Breast epithelium (tissue), 4 donors: ENCODE measurements at places on chromosomes 5 and 9. TPM values are rescaled to one million over a fixed set of nuclear protein-coding genes. Genes with fewer than 3 reads are reported as not detected.

Gene ACOT12
- total RNA-seq: not detected

Gene UGT3A2
- not detected for total RNA-seq

Gene PRRC2B
- total RNA-seq: 95.9 TPM

Gene TAS2R1
- not detected for total RNA-seq

Gene GCNT4
- total RNA-seq: 1.3 TPM

Gene SPINK13
- 0.48 TPM for total RNA-seq

Gene MAST4
- total RNA-seq: 50.1 TPM

Gene SLC22A5
- total RNA-seq: 23.3 TPM

Gene GFI1B
- total RNA-seq: not detected

Gene MEIKIN
- total RNA-seq: not detected

Gene PPP3R2
- total RNA-seq: not detected

Gene CNTNAP3
- 2.6 TPM for total RNA-seq

Gene FLT4
- 35.7 TPM for total RNA-seq

Gene PLPPR1
- 0.66 TPM for total RNA-seq

Gene MUSK
- not detected for total RNA-seq

Gene RFX3
- total RNA-seq: 13.8 TPM

Gene SV2C
- 1.3 TPM for total RNA-seq

Gene CCDC69
- 47.4 TPM for total RNA-seq

Gene PCDHB9
- total RNA-seq: 4.6 TPM

Gene SEMA5A
- total RNA-seq: 25.9 TPM

Gene LECT2
- not detected for total RNA-seq

Gene ANKRD18B
- not detected for total RNA-seq

Gene PKD2L2
- total RNA-seq: not detected

Gene GPR150
- not detected for total RNA-seq

Gene TEX48
- total RNA-seq: not detected

Gene TBC1D2
- 17.1 TPM for total RNA-seq

Gene CNTNAP3B
- total RNA-seq: 52.4 TPM

Gene P4HA2
- 21.8 TPM for total RNA-seq

Gene SOX30
- total RNA-seq: not detected

Gene NUTM2F
- total RNA-seq: not detected

Gene PCDHA1
- total RNA-seq: not detected

Gene PCDHGA4
- 6.4 TPM for total RNA-seq

Gene TARS1
- 64.2 TPM for total RNA-seq

Gene GNPDA1
- total RNA-seq: 38.3 TPM

Gene INSL6
- total RNA-seq: not detected

Gene ZFP2
- total RNA-seq: 2.1 TPM

Gene PHYHD1
- total RNA-seq: 44.8 TPM

Gene IFNA21
- not detected for total RNA-seq

Gene SLC6A7
- total RNA-seq: not detected

Gene NME5
- total RNA-seq: 1.9 TPM

Gene PRLR
- total RNA-seq: 28.8 TPM

Gene PCDHB11
- 4.6 TPM for total RNA-seq

Gene ARID3C
- total RNA-seq: 0.29 TPM

Gene TAF1L
- not detected for total RNA-seq

Gene GHR
- total RNA-seq: 26.5 TPM

Gene FOXD1
- 0.32 TPM for total RNA-seq

Gene IRF1
- total RNA-seq: 18.0 TPM

Gene RNF208
- total RNA-seq: 1.5 TPM

Gene FOXD4L5
- not detected for total RNA-seq

Gene ZFR
- total RNA-seq: 140 TPM

Gene TMEM252
- not detected for total RNA-seq

Gene RANBP3L
- total RNA-seq: 11.0 TPM

Gene NEURL1B
- 17.0 TPM for total RNA-seq

Gene PCDHGB1
- total RNA-seq: 2.7 TPM

Gene LIX1
- total RNA-seq: not detected
